ENCODE measurements at places on chromosomes 6 and 20.

DNA sequence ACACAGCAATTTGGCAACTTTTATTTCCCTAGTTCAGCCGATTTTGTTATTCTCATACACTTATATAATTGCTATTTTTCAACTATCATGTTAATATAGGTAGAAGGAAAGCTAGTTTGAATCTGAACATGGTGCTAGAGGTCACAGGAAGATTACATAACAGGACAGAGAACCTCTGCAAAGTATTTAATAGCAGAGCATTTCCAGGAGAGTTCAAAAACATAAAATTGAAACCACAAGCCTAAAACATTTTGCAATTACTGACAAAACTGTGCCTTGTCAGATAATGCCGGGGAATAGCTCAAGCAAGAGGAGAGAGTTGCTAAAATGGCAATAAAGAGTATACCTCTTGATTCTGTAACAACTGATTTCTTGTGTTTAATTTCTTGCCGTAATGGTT is 70.8 kb downstream of the TFAP2B start:
- DNase-seq, result no peak

DNA sequence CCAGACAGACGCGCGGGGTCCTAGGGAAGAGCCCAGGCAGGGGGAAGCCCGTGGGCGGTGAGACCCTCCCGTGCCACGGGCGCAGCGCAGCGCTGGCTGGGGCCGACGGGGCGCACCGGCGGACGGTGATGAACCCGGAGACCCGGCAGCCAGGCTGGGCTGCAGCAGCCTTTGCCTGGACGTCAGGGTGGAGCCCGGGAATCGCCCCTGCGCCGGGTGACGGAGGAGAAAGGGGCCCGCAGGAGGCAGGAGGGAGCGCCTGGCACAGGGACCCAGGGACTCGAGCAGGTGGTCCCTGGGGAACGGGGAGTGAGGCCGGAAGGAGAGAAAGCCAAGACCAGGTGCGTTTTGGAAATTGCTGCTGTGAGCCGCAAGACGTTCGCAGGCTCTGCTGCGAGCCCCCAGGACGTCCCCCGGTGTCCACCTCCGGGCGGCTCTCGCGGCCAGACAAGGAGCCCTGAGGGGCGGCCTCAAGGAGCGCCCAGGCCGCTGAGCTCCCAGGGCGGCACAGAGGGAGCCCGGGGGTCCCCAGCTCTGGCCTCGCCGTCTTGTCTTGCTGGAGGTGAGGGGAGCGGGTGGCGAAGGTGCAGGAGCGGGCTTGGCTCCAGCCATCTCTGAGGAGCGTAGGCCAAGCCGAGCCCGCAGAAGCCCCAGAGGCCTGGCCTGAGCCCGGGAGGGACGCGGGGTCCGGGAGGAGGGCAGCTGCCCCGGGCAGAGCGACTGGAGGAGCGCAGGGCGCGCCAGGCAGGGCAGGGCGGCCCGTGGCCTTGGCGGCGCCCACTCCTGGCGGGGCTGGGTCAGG is 191.2 kb upstream of the PDE10A start:
- DNase-seq, result no peak

DNA sequence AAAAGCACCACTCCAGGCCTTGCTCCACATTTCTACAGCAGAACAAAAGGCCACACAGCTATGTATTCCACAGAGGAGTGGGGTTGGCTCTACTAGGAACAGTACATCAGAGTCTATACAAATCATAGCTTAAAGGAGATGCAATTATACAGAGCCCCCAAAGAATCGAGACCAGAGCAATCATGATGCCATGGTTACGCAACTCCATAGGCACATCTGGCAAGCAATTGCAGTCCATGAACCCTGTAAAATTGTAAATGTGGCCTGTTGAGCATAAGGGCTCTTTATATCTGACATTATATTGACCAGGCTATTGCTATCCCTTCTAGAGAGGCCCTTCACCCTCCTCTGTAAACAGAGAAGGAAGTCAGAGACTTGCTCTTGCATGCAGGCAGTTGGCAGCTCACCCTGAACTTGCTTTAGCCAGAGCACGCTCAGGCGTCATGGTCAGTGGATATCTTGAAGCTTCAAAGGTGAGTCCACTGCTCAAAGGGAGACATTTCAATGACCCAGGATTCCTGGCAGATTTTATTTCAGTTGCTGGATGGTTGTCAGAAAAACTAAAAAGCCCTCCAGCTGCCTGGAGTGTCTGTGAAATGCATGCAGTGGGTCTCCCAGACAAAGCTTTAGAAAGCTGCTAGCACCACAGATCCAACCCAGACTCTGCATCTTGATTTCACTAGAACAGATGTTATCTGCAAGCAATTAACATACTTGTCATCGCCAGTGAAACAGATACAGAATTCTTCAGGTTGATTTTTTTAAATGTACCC is 357.2 kb downstream of the CENPW start:
- DNase-seq, result no peak

- no peak for DNase-seq
Measured at GRCh38 chr6:53042112-53042511, 23.1 kb upstream of the FBXO9 start.

DNA sequence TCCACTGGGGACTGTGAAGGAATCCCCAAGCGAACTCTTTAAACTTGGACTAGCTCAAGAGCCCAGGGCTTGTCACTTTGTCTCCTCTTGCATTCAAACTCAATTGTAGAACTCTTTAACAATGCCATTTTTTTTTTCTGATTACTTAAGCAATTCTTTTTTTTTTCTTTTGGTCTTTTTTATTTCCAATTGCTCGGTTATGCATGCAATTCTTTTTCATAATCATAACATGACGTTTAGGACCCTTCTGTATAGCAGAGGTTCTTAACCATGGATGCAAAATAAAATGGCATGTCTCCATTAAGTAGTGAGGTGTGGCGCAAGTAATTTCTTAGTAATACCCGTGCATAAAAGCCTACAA is 466 bp upstream of the BFSP1 start:
- no peak for DNase-seq

DNA sequence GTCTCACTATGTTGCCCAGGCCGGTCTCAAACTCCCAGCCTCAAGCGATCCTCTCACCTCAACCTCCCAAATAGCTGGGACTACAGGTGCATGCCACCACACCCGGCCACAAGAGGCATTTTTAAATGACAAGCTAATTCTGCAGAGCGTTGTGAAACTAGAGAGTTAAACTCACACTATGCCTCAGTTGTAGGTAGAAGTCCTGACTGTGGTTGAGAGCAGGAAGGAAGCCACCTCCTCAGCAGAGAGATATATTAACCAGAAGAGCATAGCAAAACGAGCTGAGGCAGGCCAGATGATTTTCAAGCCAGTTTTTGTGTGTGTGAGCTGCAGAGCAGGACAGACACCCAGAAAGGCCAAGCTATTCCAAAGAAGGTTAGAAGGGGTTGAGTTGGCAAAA is 150.3 kb downstream of the MBOAT1 start:
- DNase-seq, result no peak

- DNase-seq, result no peak
Measured at GRCh38 chr6:42158011-42158410, 15.2 kb upstream of the GUCA1A start.

DNA sequence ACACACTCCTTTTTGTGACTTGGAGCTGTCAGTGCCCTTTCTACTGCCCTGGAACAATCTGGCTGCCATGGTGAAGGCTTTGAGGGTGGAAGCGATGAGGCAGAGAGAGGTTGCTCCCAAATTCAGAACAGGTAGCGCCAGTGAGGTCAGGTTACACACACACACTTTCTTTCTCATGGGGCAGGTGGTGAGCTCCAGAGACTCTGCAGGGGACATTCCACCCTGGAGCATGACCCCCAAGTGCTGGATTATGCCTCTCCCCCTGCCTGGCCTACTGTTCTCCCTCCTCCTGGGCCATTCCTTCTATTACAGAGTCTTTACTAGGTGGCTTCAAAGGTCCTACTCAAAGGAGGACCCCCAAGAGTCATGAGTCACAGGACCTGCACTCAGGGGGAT is 98.0 kb downstream of the EYA2 start:
- no peak for DNase-seq

GRCh38 chr6:88586371-88587149 is 376.9 kb downstream of the RNGTT start:
- no peak for DNase-seq

DNA sequence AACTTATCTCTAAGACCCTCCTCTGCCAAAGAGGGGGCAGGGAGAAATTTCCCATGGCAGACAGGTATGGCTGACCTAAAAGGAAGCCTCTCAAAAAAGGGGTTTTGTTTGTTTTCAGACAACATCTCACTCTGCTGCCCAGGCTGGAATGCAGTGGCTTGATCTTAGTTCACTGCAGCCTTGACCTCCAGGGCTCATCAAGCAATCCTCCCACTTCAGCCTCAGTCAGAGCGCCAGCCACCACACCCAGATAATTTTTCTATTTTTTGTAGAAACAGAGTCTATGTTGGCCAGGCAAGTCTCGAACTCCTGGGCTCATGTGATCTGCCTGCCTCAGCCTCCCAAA is 3.8 kb downstream of the EZR start:
- DNase-seq, result no peak

GRCh38 chr20:9279918-9280401 is 211.1 kb downstream of the PLCB4 start:
- DNase-seq, result no peak

- no peak for DNase-seq
Measured at GRCh38 chr6:42333612-42334011, 116.0 kb upstream of the MRPS10 start.

- DNase-seq, result no peak
Measured at GRCh38 chr6:100998111-100998510, 117.0 kb upstream of the ASCC3 start.

- DNase-seq, result no peak
Measured at GRCh38 chr20:50844430-50845100, 49.7 kb downstream of the BCAS4 start.

GRCh38 chr6:138109042-138109997 is 2.1 kb upstream of the PERP start:
- peak; percentile 79 for DNase-seq

- DNase-seq, result no peak
Measured at GRCh38 chr20:5000263-5001173, 792 bp downstream of the SLC23A2 start.

GRCh38 chr6:26021001-26021349 is 58.4 kb downstream of the TRIM38 start:
- peak; percentile 67 for DNase-seq

DNA sequence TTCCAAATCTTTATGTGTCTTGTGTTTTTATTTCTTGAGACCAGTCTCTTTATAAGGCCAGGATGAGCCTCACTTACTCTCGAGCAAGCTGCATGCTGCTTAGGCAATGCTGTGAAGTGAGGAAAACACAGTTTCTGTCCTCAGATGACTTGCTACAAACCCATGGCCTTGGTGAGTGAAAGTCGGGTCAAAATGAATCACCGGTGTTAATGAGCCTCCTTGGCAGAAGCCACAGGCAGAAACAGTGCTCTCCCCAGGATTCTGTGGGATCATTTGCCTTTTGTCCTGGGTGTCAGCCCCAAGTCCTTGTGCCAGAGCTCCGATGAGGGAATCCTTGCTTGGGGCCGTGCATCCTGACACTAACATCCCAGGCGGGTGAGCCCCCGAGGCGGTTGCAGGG is 482.5 kb downstream of the QKI start:
- no peak for DNase-seq

DNA sequence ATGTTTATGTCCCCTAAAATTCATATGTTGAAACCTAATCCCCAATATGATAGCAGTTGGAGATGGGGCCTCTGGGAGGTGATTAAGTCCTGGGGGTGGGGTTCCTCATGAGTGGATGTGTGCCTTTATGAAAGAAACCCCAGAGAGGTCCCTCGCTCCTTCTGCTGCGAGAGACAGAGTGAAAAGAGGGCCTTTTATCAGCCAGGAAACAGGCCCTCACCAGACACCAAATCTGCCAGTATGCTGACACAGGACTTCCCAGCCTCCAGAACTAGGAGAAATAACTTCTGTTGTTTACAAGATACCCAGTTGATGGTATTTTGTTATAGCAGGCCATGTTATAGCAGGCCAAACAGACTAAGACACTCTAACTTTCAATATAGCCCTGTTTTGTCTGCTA is 100.9 kb upstream of the NFATC2 start:
- no peak for DNase-seq

DNA sequence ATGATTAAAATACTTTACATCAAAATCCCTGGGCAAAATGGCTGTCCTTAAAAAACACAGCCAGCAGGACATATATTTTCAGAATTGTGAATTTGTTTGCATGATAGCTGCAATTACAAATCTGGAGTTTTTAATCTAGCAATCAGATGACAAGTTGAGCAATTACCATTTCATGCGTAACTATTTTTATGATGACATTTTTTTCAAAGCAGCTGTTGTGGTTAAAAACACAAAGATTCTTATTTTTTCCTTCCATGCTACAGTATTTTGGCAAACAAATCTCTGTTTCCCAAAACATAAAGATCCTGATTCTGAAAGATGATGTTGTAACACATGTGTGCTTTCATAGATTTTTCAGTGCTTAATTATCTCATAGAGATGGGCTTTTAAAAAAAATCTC is 90.2 kb downstream of the PHACTR1 start:
- DNase-seq, result no peak

- no peak for DNase-seq
Measured at GRCh38 chr6:167778497-167779128, 48.1 kb upstream of the AFDN start.

GRCh38 chr6:16841241-16841640 is 80.0 kb upstream of the ATXN1 start:
- DNase-seq, result no peak

DNA sequence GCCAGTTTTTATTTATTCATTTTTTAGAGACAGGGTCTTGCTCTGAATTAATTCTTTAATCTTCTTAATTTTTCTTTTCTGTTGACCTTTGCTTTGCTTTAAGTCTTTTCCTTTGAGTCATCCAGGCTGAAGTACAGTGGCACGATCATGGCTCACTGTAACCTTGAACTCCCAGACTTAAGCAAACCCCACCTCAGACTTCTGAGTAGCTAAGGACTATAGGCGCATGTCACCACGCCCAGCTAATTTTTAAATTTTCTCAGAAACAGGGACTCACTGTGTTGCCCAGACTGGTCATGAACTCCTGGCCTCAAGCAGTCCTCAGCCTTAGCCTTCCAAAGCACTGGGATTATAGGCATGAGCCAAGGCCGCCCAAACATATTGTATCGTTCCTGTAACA is 71.3 kb upstream of the GNRH2 start:
- DNase-seq, result no peak

- DNase-seq, result no peak
Measured at GRCh38 chr6:145829102-145829501, 14.5 kb upstream of the FBXO30 start.

DNA sequence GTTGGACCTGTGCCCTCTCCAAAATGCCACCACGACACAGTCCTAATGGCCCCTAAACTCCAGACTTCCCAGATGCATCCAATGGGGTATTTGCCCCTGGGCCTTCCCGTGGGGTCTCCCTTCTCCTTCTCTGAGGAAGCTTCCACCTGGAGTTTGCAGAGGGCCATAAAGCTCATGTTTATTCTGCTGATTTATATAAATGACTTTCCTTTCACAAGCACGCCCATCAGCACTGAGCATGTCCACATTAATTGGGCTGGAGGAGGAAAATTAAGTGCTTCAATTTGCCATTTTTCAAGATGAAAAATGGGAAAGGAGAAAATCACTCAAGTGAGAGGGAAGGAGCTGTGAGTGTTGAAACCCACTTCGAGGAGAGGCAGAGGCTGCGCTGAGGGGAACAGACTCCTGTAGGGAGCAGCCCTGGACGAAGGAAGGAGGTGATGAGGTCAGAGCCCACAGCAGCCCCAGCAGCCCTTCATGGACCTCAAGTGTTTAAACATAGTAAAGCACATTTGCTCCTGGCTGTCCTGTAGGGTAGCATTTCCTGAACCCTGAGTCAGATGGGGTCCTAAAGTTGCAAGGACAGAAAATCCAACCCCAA is 434.9 kb upstream of the SULF2 start:
- no peak for DNase-seq

Data from memory B cell (primary cell).